ENCODE measurements at places on chromosomes 3 and 15.

GRCh38 chr15:66718220-66718988, 16.4 kb downstream of the SMAD6 start:
- no peak for DNase-seq

DNA sequence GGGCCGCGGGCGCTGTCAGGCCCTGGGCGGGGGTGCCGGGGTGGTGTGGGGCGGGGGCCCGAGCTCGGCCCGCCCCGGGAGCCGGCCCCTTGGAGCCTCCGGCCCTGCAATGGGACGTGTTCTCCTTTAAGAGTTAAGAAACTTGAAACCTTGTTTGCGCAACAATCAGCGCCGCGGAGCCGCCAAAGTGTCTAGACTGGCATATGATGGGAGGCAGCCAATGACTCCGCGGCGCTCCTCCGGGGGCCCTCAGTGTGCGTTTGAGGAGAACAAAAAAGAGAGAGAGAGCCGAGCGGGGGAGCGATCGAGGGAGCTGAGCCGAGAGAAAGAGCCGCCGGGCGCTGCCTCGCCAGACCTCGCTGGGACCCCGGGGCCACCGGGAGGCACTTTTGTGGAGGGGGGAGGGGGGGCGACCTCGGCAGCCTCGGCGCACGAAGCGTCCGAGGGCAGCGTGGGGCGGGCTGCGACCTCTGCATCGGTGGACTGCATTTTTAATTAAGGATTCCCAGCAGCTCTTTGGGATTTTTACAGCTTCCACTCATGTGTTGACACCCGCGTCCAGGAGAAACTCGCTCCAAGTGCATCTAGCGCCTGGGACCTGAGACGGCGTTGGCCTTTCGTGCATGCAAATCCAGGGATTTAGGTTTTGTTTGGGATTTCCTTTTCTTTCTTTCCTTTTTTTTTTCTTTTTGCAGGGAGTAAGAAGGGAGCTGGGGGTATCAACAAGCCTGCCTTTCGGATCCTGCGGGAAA, at the start of gene SMAD6:
TSS of gene SMAD6 (plus strand) at position 202 of the 752 bp plus-strand sequence. CDS start 1,023 bp downstream, outside the sequence.
- peak; percentile 84 for DNase-seq

DNA sequence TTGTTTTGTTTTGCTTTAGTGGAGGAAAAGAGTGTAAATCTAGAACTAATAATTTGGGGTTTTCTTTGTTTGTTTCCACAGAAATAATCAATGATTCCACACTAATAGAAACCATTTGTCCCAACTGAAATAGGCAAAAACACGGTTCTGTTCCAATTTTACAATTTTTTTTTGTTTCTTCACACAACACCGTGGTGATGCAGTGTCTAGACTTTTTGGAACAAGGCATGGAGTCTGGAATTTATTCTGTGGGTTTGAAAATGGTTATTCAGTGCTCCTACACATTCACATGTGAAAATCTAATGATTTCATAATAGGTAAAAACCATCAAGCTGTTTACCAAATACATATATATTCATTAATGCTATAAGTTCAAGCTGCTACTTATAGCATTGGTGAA, 629.0 kb upstream of the TGFBR2 start:
- no peak for DNase-seq

DNA sequence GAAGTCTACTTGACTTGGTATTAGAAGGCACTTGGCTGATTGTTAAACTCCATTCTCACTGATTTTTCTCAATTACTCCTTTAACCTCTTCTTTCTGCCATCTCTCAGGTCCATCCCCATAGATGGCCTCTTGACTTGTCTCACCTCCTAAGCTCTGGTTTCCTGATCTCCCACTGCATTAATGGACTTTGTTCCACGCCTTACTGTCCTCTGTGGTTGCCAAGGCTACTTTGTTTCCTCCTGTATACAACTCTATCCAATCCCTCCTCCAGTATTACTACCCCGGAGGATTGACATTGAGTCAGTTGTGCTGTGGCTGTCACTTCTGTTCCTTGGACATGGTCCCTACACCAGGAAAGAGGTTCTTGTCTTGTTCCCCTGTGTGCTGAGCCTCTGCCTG, 10.6 kb upstream of the GLCE start:
- DNase-seq, result no peak

GRCh38 chr15:64772964-64773363, 2.4 kb downstream of the RBPMS2 start:
- DNase-seq, result no peak

- no peak for DNase-seq
These were observed 70.8 kb downstream of the TMCC1 start for GRCh38 chr3:129822679-129823078.

DNA sequence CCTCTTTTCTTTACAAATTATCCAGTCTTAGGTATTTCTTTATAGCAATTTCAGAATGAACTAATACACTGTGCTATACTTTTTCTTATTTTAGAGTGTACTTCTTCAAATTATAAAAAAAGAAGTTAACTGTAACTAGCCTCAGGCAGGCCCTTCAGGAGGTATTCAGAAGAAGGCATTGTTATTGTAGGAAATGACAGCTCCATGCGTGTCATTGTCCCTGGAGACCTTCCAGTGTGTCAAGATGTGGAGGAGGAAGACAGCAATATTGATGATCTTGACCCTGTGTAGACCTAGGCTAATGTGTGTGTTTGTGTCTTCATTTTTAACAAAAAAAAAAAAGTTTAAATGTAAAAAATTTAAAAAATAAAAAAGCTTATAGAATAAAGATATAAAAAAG, 55.5 kb downstream of the IL12A start:
- DNase-seq, result no peak

DNA sequence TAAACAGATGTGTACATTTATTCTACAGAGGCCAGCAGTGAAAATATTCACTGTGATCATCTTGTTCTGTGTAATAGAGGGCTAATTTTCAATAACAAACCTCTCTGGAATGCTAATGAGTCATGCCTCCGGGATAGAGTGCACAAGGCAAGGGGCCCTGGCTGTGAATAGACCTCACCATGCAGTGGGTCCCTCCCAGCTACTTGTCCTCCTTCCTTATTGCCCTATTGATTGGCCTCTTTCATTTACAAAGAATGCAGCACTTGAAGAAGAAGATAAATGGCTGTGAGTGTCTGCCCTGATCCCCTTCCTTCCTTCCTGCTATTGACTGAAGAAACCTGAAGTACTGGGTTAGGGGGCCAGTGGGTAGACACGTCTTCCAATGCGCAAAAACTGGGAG, 436.3 kb downstream of the WDR72 start:
- DNase-seq, result no peak

GRCh38 chr15:85964471-85964870, 115.2 kb upstream of the AGBL1 start:
- no peak for DNase-seq

- no peak for DNase-seq
These were observed 25.5 kb upstream of the KNG1 start for GRCh38 chr3:186691676-186692075.

GRCh38 chr15:47674586-47675232, 42.6 kb upstream of the SEMA6D start:
- DNase-seq, result no peak

GRCh38 chr15:60660290-60661051, 181.5 kb upstream of the ICE2 start:
- no peak for DNase-seq

DNA sequence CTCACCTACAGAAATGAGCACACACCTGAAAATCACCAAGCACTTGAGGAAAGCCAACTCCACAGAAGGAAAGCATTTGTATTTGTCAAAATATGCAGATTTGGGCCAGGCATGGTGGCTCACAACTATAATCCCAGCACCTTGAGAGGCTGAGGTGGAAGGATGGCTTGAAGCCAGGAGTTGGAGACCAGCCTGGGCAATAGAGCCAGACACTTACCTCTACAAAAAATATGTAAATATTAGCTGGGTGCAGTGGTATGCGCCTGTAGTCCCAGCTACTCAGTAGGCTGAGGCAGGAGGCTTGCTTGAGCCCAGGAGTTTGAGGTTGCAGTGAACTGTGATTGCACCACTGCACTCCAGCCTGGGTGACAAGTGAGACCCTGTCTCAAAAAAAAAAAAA, 12.3 kb downstream of the RLBP1 start:
- no peak for DNase-seq

GRCh38 chr3:160040181-160040580, 51.5 kb downstream of the IL12A start:
- DNase-seq, result no peak

DNA sequence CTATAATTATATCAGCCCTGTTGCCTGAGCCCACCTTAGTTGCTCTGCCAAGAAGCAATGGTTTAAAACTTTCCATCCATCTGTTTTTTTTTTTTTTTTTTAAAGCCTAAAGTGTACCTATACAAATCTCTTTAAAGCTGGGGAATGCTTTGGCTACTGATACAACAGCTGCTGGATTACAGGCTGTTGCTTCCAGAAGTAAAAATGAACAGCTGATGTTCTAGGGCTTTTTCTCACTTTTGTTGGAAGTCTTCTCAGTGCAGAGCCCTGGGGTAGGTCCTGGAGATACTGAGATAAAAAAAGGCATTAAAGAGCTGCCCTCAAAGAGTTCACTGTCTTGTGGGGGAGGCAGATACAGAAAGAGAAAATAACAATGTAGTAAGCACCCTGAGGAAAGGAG, 218.1 kb downstream of the NLGN1 start:
- no peak for DNase-seq

DNA sequence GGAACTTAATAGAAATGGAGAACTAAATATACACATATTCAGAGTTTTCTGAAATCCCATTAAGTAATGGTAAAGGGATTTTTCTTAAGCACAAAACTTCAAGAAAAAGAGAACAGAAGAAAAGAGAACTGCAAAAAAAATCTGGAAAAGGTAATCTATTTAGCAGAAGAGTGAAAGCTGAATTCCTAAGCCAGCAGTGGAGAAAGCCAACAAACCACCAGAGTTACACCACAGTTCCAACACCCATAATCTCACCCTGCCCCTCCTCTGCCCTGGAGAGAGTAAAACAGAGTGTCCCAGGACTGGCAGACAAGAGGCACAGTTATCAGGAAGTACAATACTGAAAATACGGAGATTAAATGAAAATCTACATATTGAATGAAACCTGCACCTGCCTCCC, 29.4 kb downstream of the TP53BP1 start:
- DNase-seq, result no peak

DNA sequence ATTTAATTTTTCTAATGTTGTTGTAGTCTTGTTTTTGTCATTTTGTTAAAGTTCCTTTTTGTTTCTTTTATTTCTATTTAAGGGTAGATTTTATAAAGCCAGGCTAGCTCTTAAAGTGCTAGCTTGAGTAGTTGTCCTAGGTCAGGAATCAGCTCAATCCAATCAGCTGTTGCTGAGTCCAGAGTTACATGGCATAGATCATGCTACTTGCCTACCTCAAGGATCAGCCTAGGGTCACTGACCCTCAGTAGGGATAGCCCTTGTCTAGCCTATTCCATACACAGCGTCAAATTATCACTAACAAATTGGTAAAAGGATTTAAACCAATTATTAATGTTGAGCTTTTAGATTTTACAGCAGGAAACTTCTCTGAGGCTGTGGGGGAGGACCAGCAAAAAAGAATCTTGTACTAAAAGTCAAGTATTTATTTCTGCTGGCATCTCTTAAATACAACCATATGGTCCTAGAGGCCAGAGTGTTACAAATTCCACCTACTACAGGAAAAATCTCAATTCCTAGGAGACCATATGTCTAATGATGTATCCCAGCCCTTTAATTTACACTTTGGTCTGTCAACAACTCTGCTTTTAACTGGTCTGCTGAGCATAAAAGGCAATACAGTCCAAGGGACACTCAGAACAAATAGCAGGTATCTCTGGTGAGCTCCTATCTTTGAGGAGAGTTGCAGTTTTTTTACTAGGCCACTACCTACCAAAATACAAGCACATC, 138.3 kb upstream of the PTPRG start:
- DNase-seq, result no peak

DNA sequence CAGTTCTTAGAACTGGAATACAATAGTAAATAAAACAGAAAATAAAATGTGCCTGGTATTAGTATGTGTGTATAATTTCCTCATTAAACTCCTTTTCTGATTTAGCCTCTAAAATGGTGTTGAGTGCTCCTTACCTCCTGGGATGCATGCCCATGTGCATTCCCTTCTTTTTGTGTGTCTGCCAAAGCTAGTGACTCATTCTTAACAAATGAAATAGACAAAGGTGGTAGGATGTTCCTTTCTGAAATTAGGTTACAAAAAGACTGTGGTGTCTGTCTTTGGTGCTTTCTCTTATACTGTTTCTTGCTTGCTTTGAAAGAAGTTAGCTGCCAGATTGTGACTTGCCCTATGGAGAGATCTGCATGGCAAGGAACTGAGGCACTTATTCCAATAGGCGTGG, 623.7 kb downstream of the GRM7 start:
- DNase-seq, result no peak

GRCh38 chr3:57007521-57008460, 52.7 kb upstream of the SPATA12 start:
- no peak for DNase-seq

- DNase-seq, result no peak
These were observed 122.2 kb upstream of the TP63 start for GRCh38 chr3:189508784-189509501.

GRCh38 chr3:186986816-186987215, 56.5 kb downstream of the ST6GAL1 start:
- DNase-seq, result peak; percentile 40

DNA sequence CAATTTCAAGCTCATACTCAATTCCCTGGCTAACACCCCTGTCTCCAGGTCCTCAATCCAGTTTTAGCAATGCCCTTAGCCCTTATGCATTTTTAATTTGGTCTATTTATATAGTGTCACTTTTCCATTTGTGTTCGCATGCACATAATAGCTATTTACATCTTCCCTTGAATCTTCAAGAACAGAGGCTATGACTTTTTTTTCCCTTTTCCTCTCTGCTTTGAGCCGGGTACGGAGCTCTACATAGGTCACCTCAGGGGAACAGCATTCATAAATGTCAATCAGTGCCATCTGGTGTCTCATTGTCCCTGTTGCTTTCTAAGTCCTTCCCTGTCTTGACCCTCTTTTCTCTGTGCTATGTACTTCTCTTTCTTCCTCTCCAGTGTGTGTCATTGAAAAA, 26.5 kb upstream of the ACTC1 start:
- DNase-seq, result no peak

GRCh38 chr15:67208396-67208795, 46.1 kb downstream of the AAGAB start:
- DNase-seq, result no peak

- DNase-seq, result peak; percentile 89
These were observed 924 bp upstream of the SIN3A start for GRCh38 chr15:75452364-75452864.

GRCh38 chr3:38308456-38308855, 26.4 kb downstream of the SLC22A14 start:
- DNase-seq, result no peak

GRCh38 chr3:25130724-25131520, 297.1 kb upstream of the RARB start:
- DNase-seq, result no peak
